ENCODE measurements at places on chromosomes 6 and 20. TPM values are rescaled to one million over a fixed set of nuclear protein-coding genes. Genes with fewer than 3 reads are reported as not detected.

The VGLL2 gene
- total RNA-seq = not detected

The CDSN gene
- not detected for total RNA-seq

The HEY2 gene
- 5.2 TPM for total RNA-seq

The SRSF12 gene
- total RNA-seq = 4.0 TPM

The TAF4 gene
- total RNA-seq = 14.6 TPM

The RSPO4 gene
- total RNA-seq = 1.00 TPM

The MBOAT1 gene
- 27.4 TPM for total RNA-seq

The RNF144B gene
- total RNA-seq = 96.8 TPM

The PREX1 gene
- 56.3 TPM for total RNA-seq

The RPL7L1 gene
- total RNA-seq = 66.1 TPM

The IMPG1 gene
- total RNA-seq = not detected
